MG63 (cell line): ENCODE measurements at places on chromosomes 4 and X. TPM values are rescaled to one million over a fixed set of nuclear protein-coding genes. Genes with fewer than 3 reads are reported as not detected.

The DIPK2B gene
- total RNA-seq: not detected in 2 replicates

The ARSJ gene
- total RNA-seq: 41.8 and 60.1 TPM in 2 replicates

The CENPU gene
- 42.4 and 46.1 TPM in 2 replicates for total RNA-seq

The TMEM144 gene
- 1.7 and 3.9 TPM in 2 replicates for total RNA-seq

The PLRG1 gene
- total RNA-seq: 62.1 and 76.8 TPM in 2 replicates

The NPNT gene
- 0.13 and 28.7 TPM in 2 replicates for total RNA-seq

The KLHL4 gene
- total RNA-seq: 1.4 TPM in 1 of 2 replicates, not detected in the other

The XAGE1A gene
- not detected in 2 replicates for total RNA-seq

The KLHL5 gene
- total RNA-seq: 50.8 and 78.7 TPM in 2 replicates

The UGT8 gene
- total RNA-seq: not detected in 2 replicates

The CXCL13 gene
- total RNA-seq: not detected in 2 replicates

The MEPE gene
- total RNA-seq: not detected in 2 replicates

The CCKAR gene
- 16.8 and 28.2 TPM in 2 replicates for total RNA-seq

The AR gene
- total RNA-seq: 1.2 and 2.4 TPM in 2 replicates

The NXF2 gene
- total RNA-seq: not detected in 2 replicates

The SLC16A2 gene
- total RNA-seq: 2.0 and 6.2 TPM in 2 replicates

The PABPC1L2A gene
- total RNA-seq: not detected in 2 replicates

The RHOXF2 gene
- total RNA-seq: not detected in 2 replicates

The BEX3 gene
- 153 and 210 TPM in 2 replicates for total RNA-seq

The GNRHR gene
- total RNA-seq: not detected in 2 replicates

The SPANXN5 gene
- total RNA-seq: not detected in 2 replicates

The ADH4 gene
- total RNA-seq: not detected in 2 replicates

The CT55 gene
- total RNA-seq: not detected in 2 replicates

The RHOXF2B gene
- total RNA-seq: not detected in 2 replicates

The USP17L18 gene
- not detected in 2 replicates for total RNA-seq

The DKK2 gene
- not detected in 2 replicates for total RNA-seq

The FGFBP2 gene
- total RNA-seq: not detected in 2 replicates

The MAGEA3 gene
- total RNA-seq: not detected in 2 replicates

The PDGFRA gene
- 118 and 133 TPM in 2 replicates for total RNA-seq

The RBMXL3 gene
- total RNA-seq: not detected in 2 replicates

The DDX3X gene
- total RNA-seq: 94.9 and 143 TPM in 2 replicates

The AMMECR1 gene
- total RNA-seq: 9.5 and 11.4 TPM in 2 replicates

The GNL3L gene
- 11.0 and 11.8 TPM in 2 replicates for total RNA-seq

The SPACA5B gene
- total RNA-seq: not detected in 2 replicates

The SULT1E1 gene
- total RNA-seq: not detected in 2 replicates

The MBNL3 gene
- 0.79 and 1.4 TPM in 2 replicates for total RNA-seq

The MAGEA12 gene
- not detected in 2 replicates for total RNA-seq

The DMRTC1 gene
- not detected in 2 replicates for total RNA-seq

The KLF8 gene
- not detected in 2 replicates for total RNA-seq

The PAGE5 gene
- not detected in 2 replicates for total RNA-seq

The UBA1 gene
- 108 and 121 TPM in 2 replicates for total RNA-seq

The UGT2B15 gene
- not detected in 2 replicates for total RNA-seq

The BST1 gene
- 2.0 and 3.3 TPM in 2 replicates for total RNA-seq

The ANKRD17 gene
- total RNA-seq: 18.8 and 21.2 TPM in 2 replicates

The SLC10A4 gene
- total RNA-seq: not detected in 2 replicates

The DSPP gene
- total RNA-seq: not detected in 2 replicates

The CYTL1 gene
- total RNA-seq: not detected in 2 replicates

The SMIM10 gene
- total RNA-seq: 12.0 and 44.9 TPM in 2 replicates

The MAGEB6 gene
- not detected in 2 replicates for total RNA-seq

The PPBP gene
- not detected in 2 replicates for total RNA-seq

The PAGE2B gene
- not detected in 2 replicates for total RNA-seq
